ENCODE measurements at places on chromosomes 12 and 14. TPM values are rescaled to one million over a fixed set of nuclear protein-coding genes. Genes with fewer than 3 reads are reported as not detected.

FGD4 gene
- total RNA-seq: 30.5 TPM

CLEC4E gene
- 0.19 TPM for total RNA-seq

DNA sequence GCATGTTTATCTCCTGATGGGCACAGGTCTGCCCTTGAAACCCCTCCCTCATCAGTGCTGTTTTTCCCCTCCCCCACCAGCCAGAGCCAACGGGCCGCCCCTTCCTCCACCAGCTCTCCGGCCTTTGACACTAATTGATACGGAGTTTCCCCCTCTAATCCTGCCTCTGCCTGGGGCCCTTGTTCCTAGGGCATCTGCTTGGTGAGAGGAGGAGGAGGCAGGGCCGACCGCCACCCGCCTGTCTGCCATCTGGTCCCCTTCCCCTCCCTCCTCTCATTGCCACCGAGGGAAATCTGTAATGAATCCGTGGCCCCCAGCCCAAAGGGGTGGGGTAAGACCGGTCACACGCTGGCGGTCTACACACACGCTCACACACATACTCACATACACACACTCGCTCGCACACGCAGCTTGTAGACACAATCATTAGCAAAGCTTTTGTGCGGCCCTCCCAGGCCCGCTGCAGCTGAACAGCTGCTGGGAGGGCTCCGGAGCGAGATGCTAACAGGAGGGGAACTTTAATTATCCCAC lies 27.4 kb downstream of the SRRM4 start:
- H3K27ac ChIP-seq: no peak overlapping the region
- H3K4me3 ChIP-seq: no peak overlapping the region
- peaks cover 90% of the 10 kb centered on the region for H3K27me3 ChIP-seq
- no peaks in the 10 kb centered on the region for H3K4me1 ChIP-seq
- DNase-seq: no peak

YBX3 gene
- 903 TPM for total RNA-seq

DNA sequence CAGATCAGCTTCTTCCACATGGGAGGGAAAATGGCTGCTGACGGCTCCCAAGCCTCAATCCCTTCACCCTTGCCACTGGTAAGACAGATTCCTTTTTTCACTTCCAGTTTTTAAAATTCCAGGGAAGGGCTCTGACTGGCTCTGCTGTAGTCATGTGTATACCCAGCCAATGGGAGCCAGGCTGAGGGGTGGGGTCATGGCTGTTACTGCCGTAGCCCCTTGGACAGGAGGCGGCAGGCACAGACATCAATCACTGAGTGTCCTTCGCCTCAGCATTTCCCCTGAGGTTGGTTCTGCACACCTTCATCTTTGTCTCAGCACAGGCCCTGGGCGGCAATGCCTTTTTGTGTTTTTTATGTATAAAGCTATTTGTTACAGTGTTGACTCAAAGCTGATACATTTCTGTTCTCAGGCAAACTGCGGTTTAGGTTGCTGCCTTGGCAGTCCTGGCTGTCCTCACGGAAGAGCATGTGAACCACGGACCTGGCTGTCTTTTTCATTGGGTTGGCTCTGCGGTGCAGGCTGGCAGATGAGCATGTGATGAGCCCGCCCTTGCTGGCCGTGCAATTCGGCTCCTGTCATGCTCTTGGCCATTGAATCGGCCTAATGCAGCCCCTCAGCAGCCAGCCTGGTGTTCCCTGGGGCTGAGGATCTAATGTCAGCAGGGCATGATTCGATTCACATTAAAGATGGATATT lies 74.3 kb downstream of the PPM1A start:
- peaks cover 9% of the 10 kb centered on the region for H3K4me1 ChIP-seq
- no peak overlapping the region for H3K27ac ChIP-seq

All from left ventricle myocardium inferior (tissue), 1 donor.